Kasumi-1 (cell line): ENCODE measurements at places on chromosomes 5 and 9.

- DNase-seq, result no peak
Observed at GRCh38 chr5:13003457-13003856, 941.0 kb downstream of the DNAH5 start.

DNA sequence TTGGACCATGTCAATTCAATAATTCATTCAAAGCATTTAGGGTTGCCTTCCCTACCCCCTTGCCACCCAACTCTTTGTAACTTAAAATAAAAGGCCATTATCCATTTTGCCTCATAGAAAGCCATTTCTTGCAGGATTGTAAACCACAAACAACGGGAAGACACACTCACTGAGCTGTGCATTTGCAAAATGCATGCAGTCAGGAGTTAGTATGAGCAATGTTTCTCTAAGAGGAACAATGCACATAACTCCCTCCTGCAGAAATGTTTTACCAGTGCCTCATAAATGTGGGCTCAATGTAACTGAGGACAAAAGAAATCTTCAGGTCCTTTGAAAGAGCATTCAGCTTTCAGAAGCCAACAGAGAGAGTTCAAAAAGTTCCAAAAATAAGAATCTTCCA is 98.5 kb upstream of the ABCA1 start:
- DNase-seq, result no peak

DNA sequence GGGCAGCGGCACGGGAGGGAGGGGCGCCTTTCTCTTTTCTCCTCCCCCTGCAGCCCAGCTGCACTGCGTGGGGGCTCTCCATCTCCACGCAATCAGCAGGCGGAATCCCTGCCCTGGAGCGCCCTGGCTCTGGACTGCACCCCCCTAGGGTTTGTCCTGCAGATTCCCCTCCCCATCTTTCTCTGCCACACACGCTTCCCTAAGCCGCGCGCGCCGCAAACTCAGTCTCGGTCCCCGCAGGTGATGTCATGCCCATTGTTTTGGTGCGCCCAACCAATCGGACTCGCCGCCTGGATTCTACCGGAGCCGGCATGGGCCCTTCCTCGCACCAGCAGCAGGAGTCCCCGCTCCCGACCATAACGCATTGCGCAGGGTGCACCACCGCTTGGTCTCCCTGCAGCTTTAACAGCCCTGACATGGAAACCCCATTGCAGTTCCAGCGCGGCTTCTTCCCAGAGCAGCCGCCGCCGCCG is at the start of gene KCNN2:
Gene KCNN2, plus strand, starts transcription at position 347 of the 473 bp plus-strand sequence. Its CDS starts 70 bp downstream, at position 417.
- no peak for DNase-seq

DNA sequence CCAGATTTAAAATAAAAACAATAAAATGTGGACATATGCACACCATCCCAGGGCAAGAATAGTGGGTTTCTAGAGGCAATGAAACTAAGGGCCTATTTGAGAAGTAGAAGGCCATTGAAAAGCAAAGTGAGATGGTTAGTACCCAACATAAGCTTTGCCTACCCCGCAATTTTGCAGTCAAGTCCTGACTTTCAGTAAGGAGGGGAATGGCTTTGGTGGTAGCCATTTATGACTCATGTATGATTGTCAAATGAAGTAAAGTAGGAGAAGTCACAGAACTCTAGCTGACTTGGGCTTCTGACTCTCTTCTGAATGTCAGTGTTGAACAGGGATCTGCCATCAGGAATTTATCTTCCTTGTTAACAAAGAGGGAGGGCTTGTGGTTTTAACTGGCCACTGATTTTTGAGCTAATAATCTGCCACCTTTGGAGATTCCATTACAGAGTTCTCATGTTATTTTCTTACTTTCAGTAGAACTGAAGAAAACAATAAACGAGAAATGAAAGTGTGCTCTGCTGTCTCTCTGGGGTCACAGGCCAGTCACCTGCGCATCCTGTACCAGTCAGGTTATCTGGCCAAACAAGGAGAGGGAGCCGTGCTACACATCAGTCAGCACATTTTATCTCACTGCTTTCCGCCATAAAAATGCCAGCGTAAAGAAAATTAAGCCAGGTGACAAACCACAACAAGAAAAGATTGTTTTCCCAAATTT is 14.3 kb upstream of the SNCAIP start:
- no peak for DNase-seq

- DNase-seq, result no peak
Observed at GRCh38 chr9:13524245-13524644, 244.8 kb upstream of the MPDZ start.

DNA sequence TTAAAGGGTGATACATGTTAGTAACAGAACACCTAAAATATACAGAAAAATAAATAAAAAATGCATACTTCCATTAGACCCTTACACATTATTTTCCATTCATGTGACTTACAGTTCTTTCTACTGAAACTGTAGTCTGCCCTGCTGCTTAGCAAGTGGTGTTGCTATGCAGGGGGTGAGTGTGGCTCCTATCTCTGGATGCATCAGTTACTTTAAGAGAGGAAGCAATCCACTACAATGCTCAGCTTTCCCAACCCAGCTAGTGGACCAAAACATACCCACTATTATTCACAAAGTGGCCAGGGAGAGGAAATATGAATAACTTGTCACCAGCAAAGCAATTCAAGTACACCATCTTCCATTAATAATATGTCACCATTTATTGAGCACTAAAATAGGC is 121.8 kb downstream of the DOCK2 start:
- DNase-seq, result no peak

DNA sequence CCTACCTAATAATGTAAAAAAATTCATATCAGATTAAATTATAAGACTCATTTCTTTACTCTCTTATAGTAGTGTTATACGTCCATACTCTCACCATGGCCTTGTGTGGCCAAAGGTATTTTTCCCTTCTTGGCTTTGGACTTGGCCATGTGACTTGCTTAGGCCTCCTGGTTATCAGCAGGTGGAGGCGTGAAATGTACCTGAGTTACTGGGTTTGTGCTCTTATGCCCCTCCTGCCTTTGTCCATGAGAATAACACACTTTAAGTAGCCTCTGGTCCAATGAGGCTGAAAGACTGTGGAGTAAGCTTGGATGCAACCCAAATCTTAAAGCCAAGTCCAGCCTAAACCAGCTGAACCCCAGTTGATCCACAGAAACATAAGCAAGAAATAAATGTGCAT is 68.7 kb downstream of the RETREG1 start:
- DNase-seq, result no peak

DNA sequence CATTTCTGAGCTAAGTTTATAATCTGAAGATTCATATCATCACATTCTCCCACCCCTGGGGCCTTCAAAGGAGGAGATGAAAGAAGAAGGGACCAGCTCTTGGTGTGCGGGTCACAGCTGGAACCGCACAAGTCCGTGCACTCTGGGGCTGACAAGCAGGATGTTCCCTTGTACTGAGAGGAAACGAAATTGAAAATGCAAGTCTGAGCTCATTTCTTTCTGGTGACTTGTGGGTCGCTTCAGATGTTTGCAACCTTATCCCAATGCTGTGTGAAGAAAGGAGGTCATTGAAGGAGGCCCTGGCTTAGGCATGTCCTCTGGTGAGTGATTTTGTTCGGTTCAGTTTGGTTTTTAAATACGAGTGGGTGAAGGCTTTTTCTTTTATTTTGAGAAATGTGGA is 59.6 kb downstream of the C9orf152 start:
- DNase-seq, result no peak

DNA sequence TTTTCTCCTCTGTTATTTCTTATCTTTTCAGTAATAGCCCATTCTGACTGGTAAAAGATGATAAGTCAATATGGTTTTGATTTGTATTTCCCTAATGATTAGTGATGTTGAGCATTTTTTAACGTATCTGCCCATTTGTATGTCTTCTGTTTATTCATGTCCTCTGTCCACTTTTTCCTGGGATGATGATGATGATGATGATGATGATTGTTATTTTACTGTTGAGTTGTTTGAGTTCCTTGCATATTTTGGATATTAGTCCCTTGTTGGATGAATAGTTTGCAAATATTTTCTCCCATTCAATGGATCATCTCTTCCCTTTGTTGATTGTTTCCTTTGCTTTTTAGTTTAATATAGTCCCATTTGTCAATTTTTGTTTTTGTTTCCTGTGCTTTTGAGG is 27.0 kb downstream of the UTP15 start:
- no peak for DNase-seq

- DNase-seq, result no peak
Observed at GRCh38 chr5:89735082-89735481, 674.5 kb downstream of the CETN3 start.

DNA sequence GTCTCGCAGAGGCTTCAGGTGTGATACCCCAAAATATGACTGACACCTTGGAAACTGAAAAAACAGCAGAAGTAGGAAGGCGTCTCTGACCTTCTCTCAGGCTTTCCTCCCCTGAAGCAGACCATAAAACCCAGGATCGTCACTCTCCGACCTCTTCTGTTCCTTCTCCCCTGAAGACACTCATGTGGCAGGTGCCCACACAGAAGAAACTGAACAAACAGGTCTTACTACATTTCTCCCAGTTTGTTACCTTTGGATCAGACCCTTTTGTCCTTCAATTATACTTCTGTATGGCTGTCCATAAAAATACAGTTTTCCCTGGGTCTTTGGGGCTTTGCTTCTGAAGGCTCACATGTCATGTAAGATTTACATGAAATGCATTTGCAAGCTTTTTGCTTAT is 10.3 kb upstream of the PRUNE2 start:
- no peak for DNase-seq

GRCh38 chr5:54401515-54401914 is 54.0 kb upstream of the HSPB3 start:
- no peak for DNase-seq

- no peak for DNase-seq
Observed at GRCh38 chr5:155948576-155948975, 378.4 kb upstream of the SGCD start.

DNA sequence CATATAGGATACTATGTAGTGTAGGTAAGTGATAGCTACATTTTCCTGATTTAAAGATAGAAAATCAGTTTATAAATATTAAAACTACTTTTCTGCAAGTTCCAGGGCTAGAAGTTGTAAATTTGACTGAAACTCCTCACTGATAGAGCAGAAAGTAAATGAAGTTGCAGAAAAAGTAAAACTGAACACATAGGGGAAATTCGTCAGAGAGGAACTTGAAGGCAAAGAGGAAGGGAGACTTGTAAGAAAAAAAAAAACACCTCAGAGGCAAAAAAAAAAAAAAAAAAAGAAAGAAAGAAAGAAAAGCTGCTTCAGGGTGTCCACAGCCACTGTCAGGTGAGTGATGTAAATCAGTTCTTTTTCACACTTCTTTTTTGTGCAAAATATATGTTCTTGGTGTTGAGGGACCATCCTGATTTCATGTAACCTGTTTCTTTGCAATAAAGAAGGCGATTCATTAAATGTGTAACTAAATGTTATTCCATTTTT is 336.2 kb upstream of the ZNF462 start:
- DNase-seq, result peak; percentile 32

DNA sequence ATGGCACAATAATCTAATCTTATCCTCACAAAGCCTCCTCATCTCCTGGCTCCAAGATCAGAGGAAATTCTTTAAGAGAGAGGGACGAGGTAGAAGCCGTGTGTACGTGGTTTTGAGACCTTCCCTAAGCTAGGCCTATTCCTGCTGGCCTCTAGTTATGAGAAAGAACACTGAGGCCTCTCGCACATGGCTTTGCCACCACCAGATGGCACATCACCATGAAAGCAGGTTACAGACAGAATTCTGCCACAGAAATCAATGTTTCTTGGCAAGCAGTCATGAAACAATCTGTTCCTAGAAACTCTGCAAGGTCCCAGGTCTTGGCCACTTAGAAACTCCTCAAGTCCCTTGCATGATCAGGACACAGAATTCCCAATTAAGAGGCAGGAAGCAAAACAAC is 268.2 kb upstream of the TAS2R1 start:
- peak; percentile 17 for DNase-seq

- DNase-seq, result no peak
Observed at GRCh38 chr5:54309276-54309675, 1.1 kb downstream of the ARL15 start.

GRCh38 chr5:173313351-173313801 is 14.8 kb downstream of the STC2 start:
- no peak for DNase-seq

DNA sequence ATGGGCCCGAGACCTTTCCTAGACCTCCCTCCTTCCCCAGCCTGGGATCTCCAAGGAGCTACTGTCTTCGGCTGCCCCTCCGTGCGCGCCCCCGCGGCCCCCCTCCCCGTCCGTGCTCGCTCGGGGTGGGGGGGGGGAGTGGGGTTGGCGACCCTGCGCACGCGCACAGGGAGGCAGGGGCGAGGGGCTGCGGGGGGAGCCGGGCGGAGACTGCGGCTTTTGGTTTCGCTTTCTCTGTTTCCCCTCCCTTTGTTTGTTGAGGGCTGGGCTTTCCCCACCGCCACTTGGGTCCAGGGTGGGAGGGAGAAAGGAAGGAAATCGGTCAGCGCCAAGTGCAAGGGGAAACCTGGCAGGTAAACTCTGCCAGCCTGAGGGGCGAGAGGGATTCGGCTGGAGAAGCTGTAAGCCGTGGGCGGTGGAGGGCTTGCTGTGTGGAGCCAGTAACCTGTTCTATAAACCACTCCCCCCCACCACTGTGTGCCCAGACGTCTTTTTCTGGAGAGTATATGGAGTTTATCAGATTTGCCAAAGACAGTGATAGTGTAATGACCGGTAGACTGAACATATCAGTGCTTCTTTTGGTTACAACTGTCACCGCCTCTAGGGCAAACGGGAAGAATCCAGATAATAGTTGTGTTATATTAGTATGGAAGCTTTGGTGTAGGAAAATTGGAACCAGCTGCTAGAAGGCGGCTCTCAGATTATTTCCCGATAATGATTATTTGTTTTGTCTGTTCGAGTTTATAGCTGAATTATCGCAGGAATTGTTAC is 684 bp downstream of the DNAJA1 start:
- DNase-seq, result peak; percentile 65

- DNase-seq, result peak; percentile 5
Observed at GRCh38 chr9:99818500-99818899, 3.2 kb upstream of the NR4A3 start.

DNA sequence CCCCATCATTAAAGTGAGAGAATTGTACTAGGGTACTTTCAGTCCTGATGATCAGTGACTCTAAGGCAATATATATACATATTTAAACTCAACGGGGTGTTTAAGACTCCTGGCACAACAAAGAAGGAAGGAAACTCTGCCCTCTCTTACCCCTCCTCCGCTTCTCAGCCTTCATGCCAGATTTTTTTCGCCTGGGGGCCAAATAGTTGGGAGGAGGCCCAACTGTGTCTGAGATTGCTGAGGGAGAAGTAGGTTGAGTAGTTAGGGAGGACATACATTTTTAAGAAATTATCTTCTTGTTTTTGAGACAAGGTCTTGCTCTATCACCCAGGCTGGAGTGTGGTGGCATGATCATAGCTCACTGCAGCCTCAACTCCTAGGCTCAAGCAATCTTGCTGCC is 127.7 kb upstream of the SHB start:
- DNase-seq, result no peak

GRCh38 chr5:64880821-64881220 is 112.1 kb downstream of the CWC27 start:
- no peak for DNase-seq

- no peak for DNase-seq
Observed at GRCh38 chr5:102529031-102529430, 30.2 kb upstream of the SLCO6A1 start.
